GM12878 (cell line): ENCODE measurements at places on chromosomes 3 and 15. TPM values are rescaled to one million over a fixed set of nuclear protein-coding genes. Genes with fewer than 3 reads are reported as not detected.
A peak's percentile ranks its signal among the peaks of the same experiment; 100 is the strongest.

SERINC4 gene
- 0.21 TPM in 1 of 2 replicates, not detected in the other for polyA plus RNA-seq

AP3B2 gene
- 0.16 TPM in 1 of 2 replicates, not detected in the other for polyA plus RNA-seq

PDZRN3 gene
- polyA plus RNA-seq: 0.37 TPM in 1 of 2 replicates, not detected in the other

OTOL1 gene
- not detected in 2 replicates for polyA plus RNA-seq

C2CD4B gene
- not detected in 2 replicates for polyA plus RNA-seq

POPDC2 gene
- 2.3 and 4.0 TPM in 2 replicates for polyA plus RNA-seq

PYGO1 gene
- not detected in 2 replicates for polyA plus RNA-seq

ZNF80 gene
- not detected in 2 replicates for polyA plus RNA-seq

ACKR2 gene
- 0.17 and 0.31 TPM in 2 replicates for polyA plus RNA-seq

- no peak for DNase-seq
- H3K27me3 ChIP-seq: no peaks in the 10 kb centered on the region; the same call in 1 of the 2 replicates
- H3K4me3 ChIP-seq: no peak overlapping the region
- no peak overlapping the region for H3K27ac ChIP-seq
- no peaks in the 10 kb centered on the region for H3K4me1 ChIP-seq
- H3K36me3 ChIP-seq: no peaks in the 10 kb centered on the region
These were observed 61.0 kb downstream of the MECOM start for GRCh38 chr3:169602482-169602881.

GRCh38 chr3:116153174-116153573, 292.1 kb downstream of the LSAMP start:
- no peaks in the 10 kb centered on the region for H3K4me1 ChIP-seq
- no peak overlapping the region for H3K4me3 ChIP-seq
- no peaks in the 10 kb centered on the region for H3K36me3 ChIP-seq
- DNase-seq: no peak
- no peak overlapping the region for H3K27ac ChIP-seq

GRCh38 chr15:57227899-57228298, 148.4 kb upstream of the CGNL1 start:
- H3K27ac ChIP-seq: no peak overlapping the region
- H3K4me3 ChIP-seq: no peak overlapping the region
- DNase-seq: no peak
- H3K4me1 ChIP-seq: peaks cover 9% of the 10 kb centered on the region; the same call in 1 of the 2 replicates
- no peaks in the 10 kb centered on the region for H3K27me3 ChIP-seq

DNA sequence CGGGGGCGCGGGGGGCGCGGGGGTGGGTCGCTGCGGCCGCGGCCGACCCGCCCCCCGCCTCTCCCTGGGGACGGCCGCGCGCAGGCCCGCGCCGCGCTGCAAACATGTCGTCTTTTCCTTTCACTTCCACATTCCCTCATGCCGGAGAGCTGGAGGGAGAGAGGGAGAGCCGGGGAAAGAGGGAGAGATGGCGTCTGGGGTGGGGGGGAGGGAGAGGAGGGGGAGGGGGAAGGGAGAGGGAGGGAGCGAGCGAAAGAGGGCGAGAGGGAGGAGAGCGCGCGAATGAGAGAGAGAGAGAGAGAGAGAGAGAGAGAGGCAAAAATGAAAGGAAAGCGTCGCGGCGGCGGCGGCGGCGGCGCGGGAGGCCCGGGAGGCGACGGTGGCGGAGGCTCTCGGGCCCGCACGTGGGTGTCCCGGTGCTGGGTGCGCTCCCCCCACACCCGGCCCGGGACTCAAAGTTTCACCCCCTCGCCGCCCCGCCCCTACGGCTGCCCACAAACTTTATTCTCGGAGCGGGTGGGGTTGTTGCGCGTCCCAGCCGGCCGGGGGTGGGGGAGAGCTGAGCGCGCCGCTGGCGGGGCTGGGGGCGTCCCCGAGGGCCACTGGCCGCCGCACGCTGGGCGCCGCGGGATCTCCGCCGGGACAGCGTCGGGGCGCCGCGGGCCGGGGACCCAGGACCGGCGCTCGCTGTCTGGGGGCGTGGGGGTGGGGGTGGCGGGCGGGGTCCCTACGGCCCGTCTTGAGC, 731 bp downstream of the ZNF710 start:
- peaks cover 7% of the 10 kb centered on the region; the same call in 1 of the 2 replicates for H3K36me3 ChIP-seq
- peak overlapping the region; percentile 85 for H3K27ac ChIP-seq
- H3K27me3 ChIP-seq: no peaks in the 10 kb centered on the region
- no peak for DNase-seq

GRCh38 chr15:68369931-68370767, 61.8 kb downstream of the ITGA11 start:
- H3K36me3 ChIP-seq: no peaks in the 10 kb centered on the region
- H3K27me3 ChIP-seq: no peaks in the 10 kb centered on the region
- no peak for DNase-seq
- no peaks in the 10 kb centered on the region for H3K4me1 ChIP-seq

DNA sequence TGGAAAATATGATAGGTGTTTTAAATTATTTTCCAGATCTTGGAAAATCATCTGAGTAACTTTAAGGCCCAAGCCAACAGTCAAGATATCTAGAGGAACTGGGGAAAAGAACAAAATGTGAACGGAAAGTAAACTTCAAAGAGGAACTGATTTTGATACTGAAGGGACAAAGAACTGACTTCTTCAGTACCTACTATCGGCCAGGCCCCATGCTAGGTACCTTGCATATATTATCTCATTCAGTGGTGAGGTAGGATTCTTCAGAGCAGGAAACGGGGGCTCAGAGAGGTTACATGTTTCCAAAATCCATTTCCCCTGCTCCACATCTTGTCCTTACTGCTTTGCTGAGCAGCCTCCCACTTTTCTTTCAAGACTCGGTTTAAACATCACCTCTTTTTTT, 9.8 kb upstream of the ZNF710 start:
- H3K36me3 ChIP-seq: no peaks in the 10 kb centered on the region
- no peak overlapping the region for H3K4me3 ChIP-seq
- H3K27me3 ChIP-seq: no peaks in the 10 kb centered on the region
- H3K4me1 ChIP-seq: no peaks in the 10 kb centered on the region
- H3K27ac ChIP-seq: no peak overlapping the region

- H3K4me3 ChIP-seq: no peak within 1 kb of the TSS
- no peak within 1 kb of the TSS for H3K27ac ChIP-seq
- H3K4me1 ChIP-seq: no peaks in the 10 kb centered on the region
- peaks cover 22% of the 10 kb centered on the region for H3K27me3 ChIP-seq
These were observed at the start of gene SPSB4 for GRCh38 chr3:141050576-141051442. Gene SPSB4 (plus strand): TSS chr3:141051347. CDS start chr3:141066105, 14,758 bp downstream.

- DNase-seq: no peak
- no peaks in the 10 kb centered on the region for H3K4me1 ChIP-seq
- H3K36me3 ChIP-seq: no peaks in the 10 kb centered on the region
- H3K4me3 ChIP-seq: no peak overlapping the region
- no peaks in the 10 kb centered on the region for H3K27me3 ChIP-seq
- H3K27ac ChIP-seq: no peak overlapping the region
These were observed 52.6 kb upstream of the ADGRG7 start for GRCh38 chr3:100556673-100557310.

DNA sequence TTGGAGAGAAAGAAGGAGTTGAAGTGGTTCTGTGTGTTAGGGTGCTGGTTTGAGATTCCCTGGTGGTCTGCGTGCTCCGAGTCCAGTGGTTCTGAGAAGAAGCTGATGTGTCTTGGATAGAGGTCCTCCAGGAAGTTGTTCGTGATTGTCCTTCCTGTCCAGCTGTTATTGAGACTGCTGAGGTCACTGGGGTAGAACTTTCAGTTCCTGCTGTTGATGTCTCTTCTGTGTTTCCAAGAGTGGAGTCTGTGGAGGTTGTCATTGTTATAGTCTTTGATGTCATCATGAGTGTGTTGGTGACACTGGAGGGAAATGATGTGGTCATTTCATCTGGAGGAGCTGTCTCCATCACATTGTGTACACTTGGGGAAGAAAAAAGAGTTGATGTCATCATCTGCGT, 20.8 kb downstream of the MUC4 start:
- no peaks in the 10 kb centered on the region for H3K27me3 ChIP-seq
- no peak overlapping the region for H3K27ac ChIP-seq
- no peaks in the 10 kb centered on the region for H3K4me1 ChIP-seq
- peak; percentile 4 for DNase-seq
- no peak overlapping the region for H3K4me3 ChIP-seq
- no peaks in the 10 kb centered on the region for H3K36me3 ChIP-seq

- H3K4me1 ChIP-seq: peaks cover 9% of the 10 kb centered on the region
- H3K27ac ChIP-seq: no peak overlapping the region
- no peak overlapping the region for H3K4me3 ChIP-seq
- H3K36me3 ChIP-seq: no peaks in the 10 kb centered on the region
These were observed 157.8 kb downstream of the MECOM start for GRCh38 chr3:169505577-169506230.

DNA sequence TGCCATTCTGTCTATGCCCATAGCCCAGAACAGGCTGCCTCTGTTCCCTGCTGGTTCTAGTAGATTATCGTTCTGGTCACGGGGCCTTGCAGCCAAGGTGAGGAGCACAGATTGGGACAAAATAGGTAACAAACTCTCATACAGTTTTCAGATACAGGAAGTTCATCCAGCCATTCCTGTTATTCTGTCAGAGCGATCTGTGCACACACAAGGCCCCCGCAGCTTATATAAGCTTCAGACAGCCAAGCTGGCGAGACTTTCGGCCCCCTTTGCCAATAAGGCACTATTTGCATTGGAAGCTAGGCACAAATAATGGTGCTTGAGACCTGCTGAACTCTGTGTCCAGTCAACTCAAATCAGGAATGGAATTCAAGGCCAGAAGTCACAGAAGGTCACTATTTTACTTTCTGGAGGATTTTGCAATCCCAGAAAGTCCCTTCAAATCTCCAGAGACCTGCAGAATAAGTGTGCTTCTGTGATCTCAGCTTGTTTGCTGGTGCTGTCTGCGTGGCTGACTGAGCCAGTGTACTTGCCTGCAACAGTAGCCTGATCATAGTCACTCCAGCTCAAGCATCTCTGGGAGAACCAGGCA, 69.4 kb downstream of the BFSP2 start:
- H3K27me3 ChIP-seq: no peaks in the 10 kb centered on the region
- DNase-seq: no peak
- no peaks in the 10 kb centered on the region for H3K36me3 ChIP-seq
- no peak overlapping the region for H3K27ac ChIP-seq

GRCh38 chr15:35465783-35466182, 80.2 kb downstream of the DPH6 start:
- no peak overlapping the region for H3K27ac ChIP-seq
- no peak for DNase-seq
- no peak overlapping the region for H3K4me3 ChIP-seq

DNA sequence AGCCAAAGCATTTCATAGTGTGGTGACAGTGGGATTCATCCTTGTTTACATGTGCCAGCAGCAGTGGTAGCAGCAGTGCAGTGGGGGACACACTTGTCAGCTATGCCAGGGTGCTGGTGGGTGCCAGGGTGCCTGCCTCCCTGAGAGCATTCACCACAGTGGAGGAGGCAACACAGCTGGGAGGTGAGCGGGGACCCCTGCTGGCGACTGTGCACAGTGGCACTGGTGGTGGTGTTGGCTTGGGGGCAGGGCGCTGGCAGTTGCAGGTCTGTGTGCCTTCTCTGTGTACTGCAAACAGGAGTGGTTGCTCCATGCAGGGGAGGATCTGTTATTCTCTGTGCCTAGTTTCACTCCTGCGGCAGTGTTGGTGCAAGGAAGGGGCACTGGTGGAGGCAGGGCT, 41.2 kb downstream of the CEP63 start:
- no peaks in the 10 kb centered on the region for H3K36me3 ChIP-seq
- H3K27ac ChIP-seq: no peak overlapping the region
- H3K4me1 ChIP-seq: no peaks in the 10 kb centered on the region
- no peak for DNase-seq
- no peak overlapping the region for H3K4me3 ChIP-seq

GRCh38 chr3:171458071-171458863, 1.9 kb downstream of the TNIK start:
- no peaks in the 10 kb centered on the region for H3K36me3 ChIP-seq
- H3K4me3 ChIP-seq: peak overlapping the region; percentile 98
- no peaks in the 10 kb centered on the region for H3K27me3 ChIP-seq
- H3K27ac ChIP-seq: peak overlapping the region; percentile 80

- H3K4me1 ChIP-seq: no peaks in the 10 kb centered on the region
- DNase-seq: no peak
- H3K27ac ChIP-seq: no peak overlapping the region
- no peaks in the 10 kb centered on the region for H3K36me3 ChIP-seq
- H3K4me3 ChIP-seq: no peak overlapping the region
These were observed 8.6 kb upstream of the STX19 start for GRCh38 chr3:94036909-94037507.

DNA sequence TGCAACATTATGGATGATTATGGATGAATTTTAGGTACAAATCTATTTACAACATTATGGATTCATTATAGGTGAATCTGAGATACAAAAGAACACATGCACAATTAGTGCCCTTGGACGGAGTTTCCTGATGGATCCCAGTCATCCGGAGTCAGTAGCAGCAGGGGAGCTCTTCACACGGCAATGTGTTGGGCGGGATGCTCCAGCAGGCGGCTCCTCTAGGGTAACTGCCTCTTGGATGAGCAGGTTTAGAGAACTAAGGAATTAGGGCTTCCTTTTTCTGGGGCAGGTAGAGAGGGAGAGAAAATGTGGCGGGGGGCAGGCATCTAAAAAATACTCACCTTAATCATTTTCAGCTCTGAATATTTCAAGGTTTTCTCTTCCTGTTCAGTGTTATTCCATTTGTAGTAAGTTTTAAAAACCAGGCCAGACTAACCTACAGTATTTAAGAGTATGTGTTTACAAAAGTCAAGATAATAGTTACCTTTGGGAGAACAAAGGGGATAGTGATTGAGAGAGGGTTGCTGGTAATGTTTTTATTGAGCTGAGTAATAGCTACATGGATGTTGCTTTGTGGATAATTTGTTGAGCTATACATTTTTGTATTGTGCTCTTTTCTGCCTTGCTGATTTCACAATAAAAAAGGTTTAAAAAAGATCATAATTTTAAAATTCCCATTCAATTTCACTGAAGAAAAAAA, 27.4 kb upstream of the GOLM2 start:
- no peaks in the 10 kb centered on the region for H3K27me3 ChIP-seq
- DNase-seq: no peak

GRCh38 chr15:67140078-67140833, 74.9 kb downstream of the SMAD3 start:
- DNase-seq: no peak
- H3K27me3 ChIP-seq: no peaks in the 10 kb centered on the region

- H3K4me3 ChIP-seq: no peak overlapping the region
- DNase-seq: no peak
- H3K27me3 ChIP-seq: no peaks in the 10 kb centered on the region
- peaks cover 10% of the 10 kb centered on the region for H3K4me1 ChIP-seq
- peak overlapping the region; percentile 33; the same call in 1 of the 2 replicates for H3K27ac ChIP-seq
- H3K36me3 ChIP-seq: no peaks in the 10 kb centered on the region
These were observed 171.2 kb downstream of the KCNMB2 start for GRCh38 chr3:178707311-178708031.

- no peak for DNase-seq
- H3K4me3 ChIP-seq: no peak overlapping the region
- no peak overlapping the region for H3K27ac ChIP-seq
- H3K27me3 ChIP-seq: no peaks in the 10 kb centered on the region
- H3K4me1 ChIP-seq: no peaks in the 10 kb centered on the region
- H3K36me3 ChIP-seq: no peaks in the 10 kb centered on the region
These were observed 56.3 kb downstream of the TNFAIP8L3 start for GRCh38 chr15:51038162-51038973.
